ENCODE measurements at places on chromosomes 13 and 19.

GRCh38 chr13:106110241-106110855 lies 425.1 kb downstream of the EFNB2 start:
- no peak for DNase-seq

GRCh38 chr13:66214467-66214866 lies 1015.7 kb downstream of the PCDH9 start:
- no peak for DNase-seq

- DNase-seq: no peak
Observed at GRCh38 chr19:10317045-10317856, 1.4 kb upstream of the FDX2 start.

- DNase-seq: peak; percentile 38
Observed at GRCh38 chr19:35629332-35629633, 447 bp downstream of the RBM42 start.

GRCh38 chr19:34482380-34483250 lies 1.1 kb downstream of the WTIP start:
- no peak for DNase-seq

Measured in DMS53 (cell line).